ENCODE measurements at places on chromosomes 12 and 14.

- DNase-seq = no peak
Measured at GRCh38 chr12:19483727-19484126, 44.4 kb downstream of the AEBP2 start.

DNA sequence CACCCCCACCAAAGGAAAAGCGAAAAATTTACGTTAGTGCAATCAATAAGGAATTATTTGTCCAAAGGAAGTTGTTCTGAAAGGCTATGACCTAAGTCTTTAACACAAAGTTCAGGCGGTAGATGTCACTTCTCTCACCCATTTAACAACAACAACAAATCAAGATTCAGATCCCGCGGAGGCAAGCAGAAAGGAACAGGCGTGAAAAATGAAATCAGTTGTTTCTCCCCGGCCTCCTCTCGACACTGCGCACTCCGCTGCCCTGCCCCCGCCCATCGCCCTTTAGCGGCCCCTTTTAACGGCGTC, 1.4 kb downstream of the DENND5B start:
- DNase-seq = no peak

- no peak for DNase-seq
Measured at GRCh38 chr12:105477873-105478272, 147.4 kb downstream of the C12orf75 start.

- DNase-seq = no peak
Measured at GRCh38 chr14:36221112-36221511, 44.6 kb upstream of the PTCSC3 start.

- DNase-seq = no peak
Measured at GRCh38 chr12:90977224-90977623, 22.2 kb upstream of the CCER1 start.

DNA sequence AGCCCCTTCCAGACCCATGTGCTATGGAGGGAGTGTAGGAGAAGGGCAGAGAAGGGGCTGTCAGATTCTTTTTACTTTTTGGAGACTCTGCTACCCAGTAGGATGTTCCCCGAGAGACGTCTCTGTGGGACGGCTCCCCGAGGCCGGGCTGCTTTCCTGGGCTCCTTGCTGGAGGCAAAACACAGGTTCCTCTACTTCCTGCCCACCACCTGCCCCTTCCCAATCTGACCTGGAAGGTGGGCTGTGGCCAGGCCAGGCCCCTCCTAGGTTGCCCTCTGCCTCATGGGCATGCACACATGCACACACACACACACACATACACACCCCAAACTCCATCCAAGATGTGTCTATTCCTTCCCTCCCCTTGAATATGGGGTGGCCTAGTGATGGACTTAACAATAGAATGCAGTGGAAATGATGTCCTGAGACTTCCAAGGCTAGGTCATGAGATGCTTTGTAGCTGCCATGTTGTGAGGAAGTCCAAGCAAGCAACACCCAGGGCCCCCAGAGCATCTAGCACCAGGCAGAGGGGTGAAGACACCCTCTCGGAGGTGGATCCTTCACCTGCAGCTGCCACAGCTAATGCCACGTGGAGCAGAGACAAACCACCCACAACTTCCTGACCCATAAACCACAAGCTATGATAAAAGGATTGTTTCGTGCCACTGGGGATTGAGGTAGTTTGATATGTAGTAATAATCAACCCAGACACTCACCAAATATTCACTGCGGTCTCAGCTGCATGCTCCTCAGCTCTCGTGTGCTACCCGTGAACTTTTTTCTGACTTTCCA, 1.6 kb upstream of the ASB2 start:
- DNase-seq = no peak

- no peak for DNase-seq
Measured at GRCh38 chr14:37196604-37197420, 925 bp upstream of the MIPOL1 start.

DNA sequence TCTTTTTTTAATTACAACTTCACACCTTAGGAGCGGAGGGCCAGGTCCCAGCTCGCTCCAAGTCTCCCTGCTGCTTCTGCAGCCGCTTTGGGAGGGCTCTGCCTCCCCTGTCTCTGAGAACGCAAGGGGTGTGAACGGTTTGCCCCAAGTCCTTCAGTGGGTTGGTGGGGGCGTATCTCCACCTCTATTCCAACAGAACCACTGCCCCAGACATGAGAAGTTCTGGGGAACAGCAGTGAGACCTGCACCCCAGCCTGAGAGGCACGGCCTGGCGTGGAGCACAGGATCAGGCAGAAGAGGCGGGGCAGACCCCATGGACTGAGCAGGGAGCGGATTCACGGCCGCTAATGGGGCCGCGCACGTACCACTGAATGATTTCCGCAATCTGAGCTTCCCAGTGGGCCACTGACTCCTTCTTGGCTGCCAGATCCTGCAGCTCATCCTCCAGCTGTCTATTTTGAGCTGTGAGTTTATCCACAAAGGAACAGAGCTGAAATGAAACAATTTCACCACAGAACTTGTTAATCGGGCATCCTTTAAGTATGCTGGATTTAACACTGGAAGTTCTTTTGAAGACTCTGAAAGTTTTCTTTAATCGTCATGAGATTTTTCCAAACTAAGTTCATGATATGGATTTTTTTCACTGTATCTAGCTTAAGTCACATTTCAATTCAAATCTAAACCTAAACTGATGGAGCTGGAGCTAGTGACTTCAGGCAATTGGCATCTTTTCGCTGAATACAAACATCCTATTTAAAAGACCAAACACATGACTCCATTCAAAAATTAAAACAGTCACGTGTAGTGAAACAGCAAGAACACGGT, 44.4 kb downstream of the AMN start:
- DNase-seq = no peak

DNA sequence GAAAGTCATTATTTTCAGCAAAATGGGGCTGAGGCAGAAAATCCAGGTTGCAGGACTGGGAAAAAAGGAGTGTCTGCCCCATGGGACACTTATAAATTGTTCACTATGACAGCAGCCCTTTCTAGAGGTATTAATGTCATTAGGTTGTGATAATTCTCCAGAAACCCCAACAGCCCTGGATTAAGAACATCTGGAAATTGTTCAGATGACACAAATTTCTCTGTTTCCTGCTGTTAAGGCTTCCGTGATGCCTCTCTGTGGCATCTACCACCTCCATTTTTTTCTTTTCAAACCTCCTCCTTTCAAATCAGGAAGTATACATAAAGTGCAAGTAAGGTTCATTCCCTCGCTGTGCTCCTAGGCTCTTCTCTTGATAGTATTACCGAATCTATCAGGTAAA, 25.6 kb downstream of the EGLN3 start:
- DNase-seq = no peak

All from omental fat pad (tissue), 4 donors.